Cortex of kidney (tissue), 1 donor: ENCODE measurements at places on chromosomes 11 and 22.

- DNase-seq = no peak
Observed at GRCh38 chr11:107856180-107856980, 2.2 kb downstream of the SLC35F2 start.

GRCh38 chr11:58301576-58301975 is 33.5 kb upstream of the OR10W1 start:
- DNase-seq = no peak

- no peak for DNase-seq
Observed at GRCh38 chr22:46219636-46220035, 30.5 kb downstream of the CDPF1 start.

- DNase-seq = no peak
Observed at GRCh38 chr11:132586801-132587200, 945.5 kb downstream of the OPCML start.

DNA sequence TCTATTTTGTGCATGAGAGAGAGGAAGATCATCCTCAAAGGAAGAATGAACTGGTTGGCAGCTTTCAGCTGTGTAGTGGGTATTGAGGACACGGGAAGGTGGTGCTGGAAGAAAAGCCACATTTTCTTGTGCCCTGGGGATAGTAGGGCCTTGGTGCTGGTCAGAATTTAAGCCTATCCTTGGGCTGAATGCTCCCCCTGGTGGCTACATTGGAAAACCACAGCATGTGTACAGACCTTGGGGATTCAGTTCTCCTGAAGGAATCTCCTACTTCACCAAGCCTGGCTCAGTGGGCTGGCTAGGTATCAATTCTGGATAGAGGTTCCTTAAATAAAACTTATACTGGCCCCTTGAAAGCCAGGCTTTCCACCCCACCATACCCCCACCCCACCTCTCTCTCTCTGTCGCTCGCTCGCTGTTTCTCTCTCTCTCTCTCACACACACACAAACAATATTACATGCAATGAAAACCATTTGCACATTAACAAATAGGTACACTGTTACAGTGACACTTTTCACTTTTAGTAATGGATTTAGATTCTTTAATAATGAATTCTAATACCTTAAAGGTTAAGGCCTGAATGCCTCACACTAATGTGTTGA is 2.8 kb upstream of the OR51M1 start:
- no peak for DNase-seq

DNA sequence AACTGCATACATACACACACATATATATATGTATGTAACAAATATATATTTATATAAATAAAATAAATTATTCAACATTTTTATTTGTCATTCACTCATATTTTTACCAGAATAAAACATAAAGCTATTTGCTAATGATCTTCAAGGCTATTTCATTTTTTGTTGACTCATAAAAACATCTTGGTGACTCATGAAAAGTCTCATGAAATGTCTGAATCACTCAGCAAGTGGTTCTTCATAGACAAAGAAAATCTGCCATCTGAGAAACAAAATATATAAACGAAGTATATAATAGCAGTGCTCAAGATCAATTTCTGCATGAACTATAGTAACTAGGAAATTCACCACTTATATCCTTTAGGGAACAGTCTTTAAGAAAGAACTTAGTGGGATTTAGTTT is 764.8 kb upstream of the FAT3 start:
- no peak for DNase-seq

DNA sequence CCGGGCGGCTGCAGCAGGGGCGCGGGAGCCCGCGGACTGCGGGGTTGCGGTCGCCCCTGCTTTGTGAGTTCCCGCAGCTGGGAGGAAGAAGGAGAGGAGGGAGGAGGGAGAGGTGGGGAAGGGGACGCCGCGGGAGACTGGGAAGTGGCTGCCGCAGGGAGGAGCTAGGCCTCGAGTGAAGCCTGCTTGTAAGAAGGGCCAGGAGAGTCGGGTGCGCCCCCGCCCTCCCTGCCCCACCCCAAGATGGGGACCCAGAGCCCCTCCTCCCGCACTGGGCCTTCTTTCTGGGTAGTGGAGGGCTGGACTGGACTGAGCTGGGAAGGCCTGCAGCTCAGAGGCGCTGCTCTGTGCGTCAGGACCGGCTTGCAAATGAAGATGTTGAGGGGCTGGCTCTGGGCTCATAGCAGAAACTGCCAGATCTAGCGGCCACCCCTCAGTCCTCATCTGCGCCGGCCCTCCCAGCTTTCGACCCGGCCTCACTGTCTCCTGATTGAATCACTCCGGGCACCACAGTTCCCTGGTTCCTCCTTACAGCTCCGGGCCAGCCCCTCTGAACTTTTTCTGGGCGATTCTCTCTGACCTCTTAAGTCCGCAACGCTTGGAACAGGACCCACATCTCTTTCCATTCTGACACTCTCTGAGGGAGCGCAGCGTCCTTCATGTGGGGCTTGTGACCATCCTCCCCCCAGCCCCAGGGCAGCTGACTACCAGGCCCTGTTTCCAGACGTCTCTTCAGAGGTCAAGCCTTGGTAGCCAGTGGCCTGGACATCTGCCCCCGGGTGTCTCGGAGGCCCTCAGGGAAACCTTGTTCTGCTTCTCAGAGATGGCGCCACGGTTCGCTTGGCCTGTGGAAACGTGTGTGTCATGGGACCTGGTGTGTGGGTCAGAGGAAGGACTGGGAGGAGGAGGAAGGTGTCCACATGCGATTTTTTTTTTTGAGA is 21.9 kb downstream of the SERPINH1 start:
- DNase-seq = no peak

GRCh38 chr11:124467381-124467927 is 22.0 kb upstream of the OR8B8 start:
- no peak for DNase-seq

DNA sequence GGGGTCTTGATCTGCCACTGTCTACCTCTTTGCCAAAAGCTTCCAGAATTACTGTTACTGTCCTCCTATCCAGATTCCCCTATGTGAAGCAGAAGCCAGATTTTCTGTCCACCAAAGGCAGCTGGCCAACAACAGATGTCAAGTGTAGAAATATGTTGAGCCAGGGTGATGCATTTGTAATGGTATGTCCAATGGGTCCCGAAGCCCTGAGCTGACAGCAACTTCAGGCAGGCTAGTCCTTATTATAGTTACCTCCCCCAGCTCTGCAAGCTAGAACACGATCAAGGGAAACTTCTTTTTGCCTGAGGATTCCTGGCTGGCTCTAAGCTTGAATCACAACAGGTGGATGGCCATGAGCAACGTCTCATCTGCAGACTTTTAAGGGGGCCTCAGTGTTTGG is 10.2 kb downstream of the PAMR1 start:
- no peak for DNase-seq

DNA sequence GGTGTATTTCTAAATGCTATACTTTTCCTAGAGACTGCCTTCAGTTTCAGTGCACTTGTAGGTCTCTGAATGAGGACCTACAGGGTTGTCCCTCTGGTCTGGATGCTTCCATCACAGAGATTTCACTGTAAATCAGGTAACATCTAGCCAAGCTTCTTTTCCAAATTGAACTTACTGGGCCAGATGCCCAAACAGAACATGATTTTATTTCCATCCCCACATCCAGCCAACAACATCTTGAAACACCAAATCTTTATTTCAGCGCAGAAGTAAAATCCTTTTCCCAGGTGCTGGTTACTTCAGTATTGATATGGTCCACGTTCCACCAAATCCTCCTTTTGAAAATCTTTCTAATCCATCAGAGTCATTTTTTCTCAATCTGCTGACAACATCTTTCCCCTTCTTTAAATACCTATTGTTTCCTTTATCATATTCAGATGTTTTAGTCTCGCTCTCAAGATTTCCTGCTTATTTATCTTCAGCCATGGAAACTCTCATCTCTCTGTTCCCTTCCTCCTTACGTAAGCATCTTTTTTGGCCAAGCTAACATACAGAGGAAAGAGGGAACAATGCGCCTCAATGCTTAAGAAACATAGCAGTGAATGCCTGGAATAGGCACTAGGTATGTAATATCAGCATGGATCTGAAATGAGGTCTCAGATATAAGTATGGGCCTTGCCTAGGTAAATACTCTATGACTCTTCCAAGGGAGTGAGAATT is 201.2 kb upstream of the MTNR1B start:
- DNase-seq = no peak

DNA sequence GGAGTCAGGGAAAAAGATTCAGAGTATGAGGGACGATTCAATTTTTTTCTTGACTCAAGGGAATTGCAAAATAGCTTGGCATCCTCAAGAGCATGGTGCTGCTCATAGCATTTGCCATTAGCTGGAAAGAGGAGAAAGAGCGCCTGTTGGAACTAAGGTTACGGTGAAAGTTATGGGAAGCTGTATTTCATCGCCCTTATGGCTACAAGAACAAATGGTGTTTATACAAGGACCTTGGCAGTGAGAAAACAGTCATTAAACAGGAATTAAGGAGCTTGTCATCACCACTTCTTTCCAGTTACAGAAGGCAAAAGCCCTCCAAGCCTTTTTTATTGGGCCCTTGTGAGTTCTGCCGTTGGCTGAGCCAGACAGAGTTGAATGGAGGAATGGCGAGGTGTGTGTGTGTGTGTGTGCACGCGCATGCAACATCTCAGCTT is 74.2 kb downstream of the ALX4 start:
- no peak for DNase-seq

GRCh38 chr11:2675540-2675939 is 24.3 kb downstream of the KCNQ1OT1 start:
- DNase-seq = no peak

GRCh38 chr11:25733777-25734176 is 598.2 kb upstream of the ANO3 start:
- no peak for DNase-seq

DNA sequence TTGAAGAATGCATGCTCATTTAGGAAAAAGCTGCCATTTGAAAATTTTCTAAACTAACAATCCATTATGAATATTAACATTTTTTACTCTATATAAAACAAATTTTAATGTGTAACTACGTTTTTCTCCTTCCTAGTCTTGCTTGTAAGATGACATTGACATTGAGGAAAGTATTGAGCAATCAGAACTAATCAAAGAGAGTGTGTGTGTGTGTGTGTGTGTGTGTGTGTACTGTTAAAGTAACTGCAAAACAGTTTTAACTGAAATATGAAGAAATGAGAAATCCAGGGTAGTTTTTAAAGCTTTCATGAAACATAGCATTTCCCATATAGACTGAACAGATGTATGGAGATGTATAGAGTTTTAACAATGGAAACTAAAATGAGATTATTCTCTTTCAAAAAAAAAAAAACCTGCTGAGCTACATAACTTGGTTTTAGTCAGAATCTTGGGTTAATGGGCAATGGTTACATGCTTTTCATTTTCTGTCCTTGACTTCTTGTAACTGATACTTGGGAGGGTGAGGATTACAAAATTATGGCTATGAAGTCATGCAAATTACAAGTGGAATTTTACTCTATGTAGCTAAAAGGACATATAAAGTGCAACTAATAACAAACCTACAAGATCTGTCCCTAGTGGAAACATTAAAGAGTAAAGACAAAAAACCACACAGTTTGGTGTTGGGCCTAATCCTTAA is 2.0 kb downstream of the PDGFD start:
- DNase-seq = no peak

GRCh38 chr11:135023499-135023898 is 611.5 kb upstream of the B3GAT1 start:
- no peak for DNase-seq

- DNase-seq = no peak
Observed at GRCh38 chr11:48272606-48273005, 8.9 kb downstream of the OR4X1 start.

DNA sequence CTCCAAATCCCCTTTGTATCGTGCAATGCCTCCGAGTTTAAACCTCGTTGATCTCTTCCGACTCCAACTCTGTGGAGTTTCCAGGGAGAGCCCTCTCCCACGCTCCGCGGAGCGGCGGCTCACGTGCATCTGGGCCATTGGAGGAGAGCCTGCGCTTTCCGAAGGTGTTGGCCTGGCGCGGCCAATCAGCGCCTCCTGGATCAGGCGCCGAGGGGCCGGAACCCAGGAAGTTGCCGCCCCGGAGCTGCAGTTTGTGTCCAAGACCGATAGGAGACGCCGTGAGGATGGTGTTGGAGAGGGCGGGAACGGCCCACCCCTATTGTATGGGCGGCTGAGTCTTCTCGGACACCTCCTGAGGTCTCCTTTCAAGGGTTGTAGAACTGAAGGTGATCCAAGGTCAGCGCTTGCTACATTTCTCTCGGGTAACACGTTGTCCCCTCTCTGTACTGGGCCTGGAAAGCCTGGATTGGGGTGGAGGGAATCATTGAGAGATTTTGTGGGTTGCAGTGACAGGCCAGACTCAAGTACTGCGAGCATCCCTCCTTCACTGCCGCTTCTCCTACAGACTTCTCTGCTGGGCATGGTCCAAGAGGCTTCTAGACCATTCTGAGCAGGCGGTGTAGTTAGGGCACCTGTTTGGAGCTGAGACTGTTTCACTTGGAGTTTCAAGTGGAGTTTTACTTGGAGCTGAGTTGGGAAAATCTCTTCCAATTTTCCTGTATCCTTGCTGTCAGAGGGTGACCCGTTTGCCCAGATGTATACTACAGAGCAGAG is 1.7 kb downstream of the ADAMTS15 start:
- no peak for DNase-seq

- DNase-seq = no peak
Observed at GRCh38 chr11:62713343-62713742, 5.9 kb downstream of the GNG3 start.

DNA sequence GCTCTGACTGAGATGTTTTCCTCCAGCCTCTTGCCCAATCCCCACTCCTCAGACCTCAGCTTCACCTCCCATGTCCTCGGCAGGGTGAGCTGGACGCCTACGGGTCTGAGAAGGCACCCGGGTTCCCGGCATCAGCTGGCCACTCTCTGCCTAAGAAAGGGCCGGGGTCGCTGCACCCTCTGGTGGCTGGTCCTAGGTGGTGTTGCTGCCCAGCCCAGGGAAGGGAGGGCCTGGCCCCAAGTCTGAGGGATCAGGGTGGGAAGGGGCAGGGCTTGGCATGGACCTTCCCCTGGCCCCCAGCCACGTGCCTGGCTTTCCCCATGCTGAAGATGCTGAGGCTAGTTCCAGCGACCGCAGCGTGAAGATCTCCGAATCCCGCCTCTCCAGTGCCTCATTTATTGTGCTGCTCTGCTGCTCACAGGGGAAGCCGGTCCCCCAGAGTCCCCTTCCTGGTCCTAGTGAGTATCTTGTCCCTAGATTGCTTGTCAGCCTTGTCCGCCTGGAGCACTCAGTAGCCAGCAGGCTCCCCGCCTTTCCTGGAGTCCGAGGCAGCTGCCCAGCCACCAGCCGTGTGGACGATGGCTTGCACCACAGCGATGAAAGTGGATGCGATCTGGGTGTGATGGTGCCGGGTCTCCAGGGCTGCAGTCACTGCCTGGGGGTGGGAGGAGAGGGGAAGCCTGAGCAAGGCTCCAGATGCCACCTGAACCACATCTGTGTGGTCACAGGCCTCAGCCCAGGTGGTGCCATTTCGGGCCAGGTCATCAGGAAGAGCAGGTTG is 2.9 kb upstream of the GGT5 start:
- DNase-seq = no peak

GRCh38 chr22:47107431-47107830 is 345.0 kb downstream of the TBC1D22A start:
- DNase-seq = no peak
